Upper lobe of left lung (tissue), 6 donors: ENCODE measurements at places on chromosomes 2 and 18.

DNA sequence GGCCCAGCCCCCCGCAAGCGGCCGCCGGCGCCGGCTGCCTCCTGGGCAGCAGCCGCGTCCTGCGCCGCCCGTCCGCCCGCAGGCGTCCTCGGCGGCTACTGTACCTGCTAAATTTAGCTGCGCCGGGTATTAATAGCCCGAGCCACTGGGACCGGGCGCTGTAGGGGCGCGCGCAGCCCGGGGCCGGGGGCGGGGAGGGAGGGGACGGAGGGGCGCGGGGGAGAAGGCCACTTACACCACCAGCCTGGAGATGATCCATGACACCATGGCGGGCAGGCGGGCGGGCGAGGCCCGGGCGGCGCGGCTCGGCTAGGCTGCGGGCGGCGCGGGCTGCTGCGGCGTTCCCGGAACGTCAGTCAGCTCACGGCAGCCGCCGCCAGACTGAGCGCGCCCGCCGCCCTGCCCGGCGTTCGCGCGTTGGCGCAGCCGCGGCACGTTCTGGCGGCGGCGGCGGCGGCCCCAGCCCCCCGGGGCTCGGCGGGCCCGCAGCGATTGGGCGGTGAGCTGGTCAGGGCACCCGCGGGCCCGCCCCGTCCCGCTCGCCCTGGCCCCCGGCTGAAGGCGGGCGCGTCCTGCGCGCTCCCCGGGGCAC, at the start of gene REEP1:
Gene REEP1 (minus strand): TSS at position 383 of the 592 bp plus-strand sequence. CDS start 116 bp downstream, at position 267.
- peak; percentile 87 for DNase-seq

DNA sequence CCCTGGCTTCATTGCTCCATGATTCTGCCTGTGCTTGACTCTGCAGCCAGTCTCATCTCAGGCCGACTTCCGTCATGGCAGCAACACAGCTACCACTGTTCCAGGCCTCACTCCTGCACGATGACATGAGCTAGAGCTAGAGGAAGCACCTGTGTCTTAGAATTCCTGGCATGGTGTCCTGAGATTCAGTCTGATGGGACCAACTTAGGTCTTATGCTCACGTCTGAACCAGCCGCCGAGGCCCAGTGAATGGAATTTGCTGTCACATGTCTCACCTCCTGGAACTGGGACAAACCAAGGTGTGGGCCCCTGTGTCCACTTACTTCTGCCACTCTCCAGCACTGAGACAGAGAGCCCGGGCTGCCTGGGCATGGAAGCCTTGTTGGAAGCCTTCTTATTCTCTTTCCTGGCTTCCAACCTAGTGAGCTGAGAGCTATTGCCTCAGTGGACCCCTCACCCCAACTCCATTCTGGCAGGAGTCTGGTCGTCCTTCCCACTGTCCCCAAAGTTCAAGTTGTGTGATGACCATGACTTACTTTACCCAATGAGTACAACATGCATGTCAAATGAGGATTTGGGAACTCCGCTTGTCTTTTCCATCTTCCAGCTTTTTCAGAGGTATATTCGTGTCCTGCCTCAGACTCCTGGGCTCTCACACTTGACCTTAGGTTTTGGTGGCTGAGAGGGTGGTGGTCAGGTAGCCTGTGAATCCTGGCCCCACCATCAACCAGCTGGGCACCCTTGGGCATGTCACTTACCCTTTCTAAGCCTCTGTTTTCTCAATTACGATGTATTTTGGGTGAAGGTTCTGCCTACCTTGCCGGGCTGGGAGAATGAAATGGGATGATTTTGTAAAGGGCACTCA, 39.1 kb upstream of the HS6ST1 start:
- DNase-seq = peak; percentile 18

DNA sequence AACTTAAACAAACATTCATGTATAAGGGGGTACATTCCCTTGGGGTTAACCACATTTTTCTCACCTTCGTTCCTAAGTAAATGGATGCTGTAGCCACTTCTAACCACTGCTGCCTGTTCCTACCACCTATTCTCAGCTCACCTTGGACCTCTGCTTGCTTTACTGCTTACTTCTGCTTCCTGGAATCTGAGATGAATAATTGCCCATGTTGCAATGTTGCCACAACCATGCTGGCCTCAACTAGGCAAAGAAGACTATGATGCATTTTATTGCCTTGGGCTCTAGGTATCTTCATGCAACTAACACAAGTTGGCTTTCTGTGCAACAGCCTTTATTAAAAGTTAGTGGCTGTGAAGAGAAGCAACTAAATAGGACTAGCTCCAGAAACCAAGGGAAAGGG, 106.3 kb upstream of the TCF4 start:
- no peak for DNase-seq

DNA sequence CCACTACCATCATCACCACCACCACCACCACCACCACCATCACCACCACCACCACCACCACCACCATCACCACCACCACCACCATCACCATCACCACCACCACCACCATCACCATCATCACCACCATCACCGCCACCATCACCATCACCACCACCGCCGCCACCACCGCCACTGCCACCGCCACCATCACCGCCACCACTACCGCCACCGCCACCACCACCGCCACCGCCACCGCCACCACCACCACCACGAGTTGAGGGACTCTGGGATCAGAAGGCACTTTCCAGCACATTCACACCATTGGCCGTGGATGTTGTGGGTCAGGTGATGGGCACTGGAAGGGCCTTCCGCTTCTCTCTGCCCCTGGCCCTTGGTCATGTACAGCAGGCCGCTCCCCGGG, 48.8 kb downstream of the ODC1 start:
- DNase-seq = no peak

GRCh38 chr2:217976301-217976700, 26.5 kb downstream of the TNS1 start:
- no peak for DNase-seq

- DNase-seq = no peak
Observed at GRCh38 chr2:30732376-30732775, 74.9 kb downstream of the CAPN13 start.

DNA sequence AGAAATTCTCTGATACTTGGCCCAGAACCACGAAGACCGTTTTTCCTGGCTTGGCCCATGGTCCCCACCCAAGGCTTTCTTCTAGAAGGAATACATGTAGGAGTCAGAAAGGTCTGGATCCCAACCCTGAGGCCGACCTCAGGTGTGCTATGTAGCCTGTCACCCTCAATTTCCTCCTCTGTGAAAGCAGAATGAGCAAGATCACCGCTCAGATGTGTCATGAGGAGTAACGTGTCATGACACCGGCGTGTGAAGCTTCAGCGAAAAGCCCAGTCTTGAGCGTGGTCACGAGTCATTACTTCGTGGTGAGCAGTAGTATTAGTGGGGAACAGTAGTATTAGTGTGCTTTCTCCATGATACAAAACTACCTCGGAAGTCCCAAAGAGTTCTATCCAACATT, 103.4 kb downstream of the ALPK2 start:
- DNase-seq = no peak

DNA sequence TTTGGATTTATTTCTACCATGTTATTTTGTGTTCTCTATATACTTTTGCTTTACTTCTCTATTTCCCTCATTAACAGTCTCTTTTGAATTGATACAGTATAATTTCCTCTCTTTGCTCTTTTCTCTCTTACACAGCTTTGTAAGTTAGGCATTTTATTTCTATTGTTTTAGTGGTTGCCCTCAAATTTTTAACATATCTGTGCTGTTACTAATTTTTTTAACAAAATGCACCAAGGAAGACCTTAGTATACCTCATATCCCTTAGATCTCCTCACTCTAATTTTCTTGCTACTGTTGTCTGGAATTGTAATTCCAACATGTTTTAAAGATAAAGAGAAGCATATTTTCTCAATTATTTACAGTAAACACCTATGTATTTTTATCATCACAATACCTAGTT, 416.8 kb upstream of the SLC14A2 start:
- DNase-seq = no peak

DNA sequence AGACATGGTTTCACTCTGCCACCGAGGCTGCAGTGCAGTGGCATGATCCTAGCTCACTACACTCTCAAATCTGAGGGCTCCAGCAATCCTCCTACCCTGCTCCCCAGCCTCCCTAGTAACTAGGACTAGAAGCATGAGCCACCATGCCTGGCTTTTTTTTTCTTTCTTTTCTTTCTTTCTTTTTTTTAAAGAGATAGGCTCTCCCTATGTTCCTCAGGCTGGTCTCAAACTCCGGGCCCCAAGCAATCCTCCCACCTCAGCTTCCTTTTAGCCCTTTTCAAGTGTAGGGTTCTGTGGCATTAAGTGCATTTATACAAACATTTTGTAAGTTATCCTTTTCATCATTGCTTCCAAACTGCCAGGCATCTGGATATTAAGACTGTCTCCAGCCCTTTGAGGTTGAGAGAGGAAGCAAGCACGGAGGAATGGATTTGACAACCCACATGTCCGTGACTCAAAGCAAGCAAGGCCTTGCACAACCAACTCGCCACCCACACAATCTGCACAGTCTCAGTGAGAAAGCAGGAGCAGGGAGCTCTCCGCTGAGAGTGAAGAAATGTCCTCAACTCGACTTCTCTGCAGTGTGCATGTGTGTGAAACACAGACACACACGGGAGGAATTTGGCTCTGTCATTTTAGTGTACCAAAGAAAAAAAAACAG, 65.6 kb downstream of the ATP8B1 start:
- DNase-seq = peak; percentile 89

GRCh38 chr2:127423478-127423843, 5.2 kb downstream of the PROC start:
- DNase-seq = peak; percentile 85

DNA sequence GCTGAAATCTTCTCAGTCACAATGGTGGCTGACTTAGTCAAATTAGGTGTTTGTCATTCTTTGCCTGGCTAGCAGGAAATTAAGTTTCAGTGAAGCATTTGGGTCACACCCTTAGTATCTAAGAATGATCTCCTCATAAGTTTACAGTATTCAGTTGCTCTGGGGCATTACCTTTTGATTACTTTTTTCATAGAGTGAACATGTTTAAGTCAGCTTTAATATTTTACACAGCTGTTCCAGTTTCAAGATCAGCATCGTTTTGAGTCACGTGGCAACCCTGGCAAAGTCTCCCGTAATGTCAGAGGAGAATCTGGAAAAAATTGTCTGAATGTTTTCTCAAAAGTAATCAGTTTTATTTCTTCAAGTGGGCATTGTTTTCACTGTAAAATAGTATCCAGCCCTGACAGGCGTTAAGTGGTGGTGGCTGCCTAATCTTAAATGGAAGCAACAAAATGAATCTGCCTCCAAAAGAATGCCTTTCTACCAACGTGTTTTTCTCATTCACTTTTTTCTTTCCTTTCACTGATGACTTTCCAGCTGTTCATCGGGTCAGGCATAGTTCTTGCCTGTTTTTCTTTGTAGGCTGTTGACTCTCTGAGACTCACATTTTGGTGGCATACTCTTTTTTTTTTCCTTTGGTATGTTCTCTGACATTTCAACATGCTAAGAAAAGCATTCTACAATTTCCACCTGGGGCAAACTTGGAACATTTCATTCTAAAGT, 319.6 kb upstream of the TCF4 start:
- DNase-seq = no peak

- DNase-seq = no peak
Observed at GRCh38 chr2:207328944-207329386, 163.2 kb upstream of the KLF7 start.

DNA sequence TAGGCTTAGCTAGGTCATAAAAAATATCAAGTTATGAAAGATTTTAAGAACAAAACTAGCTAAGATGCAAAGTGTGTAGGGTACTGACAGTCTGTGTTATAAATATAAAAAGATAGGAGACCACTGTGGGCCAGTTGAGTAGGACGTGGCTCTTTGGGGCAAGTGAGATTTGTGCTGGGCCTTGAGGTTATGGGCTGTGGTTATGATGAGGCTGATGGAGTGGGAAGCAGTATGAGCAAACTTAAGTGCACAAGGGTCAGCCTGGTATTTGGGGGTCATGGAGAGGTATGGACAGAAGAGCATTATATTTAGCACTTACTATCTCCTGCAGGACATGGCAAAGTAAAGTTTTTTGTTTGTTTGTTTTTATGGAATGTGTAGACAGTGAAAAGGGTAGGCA, 70.1 kb downstream of the SETBP1 start:
- no peak for DNase-seq

- no peak for DNase-seq
Observed at GRCh38 chr2:205650450-205650849, 31.9 kb upstream of the NRP2 start.

GRCh38 chr2:185147361-185147760, 549.0 kb downstream of the ZNF804A start:
- DNase-seq = no peak

GRCh38 chr2:10256515-10257031, 46.1 kb upstream of the HPCAL1 start:
- DNase-seq = no peak

DNA sequence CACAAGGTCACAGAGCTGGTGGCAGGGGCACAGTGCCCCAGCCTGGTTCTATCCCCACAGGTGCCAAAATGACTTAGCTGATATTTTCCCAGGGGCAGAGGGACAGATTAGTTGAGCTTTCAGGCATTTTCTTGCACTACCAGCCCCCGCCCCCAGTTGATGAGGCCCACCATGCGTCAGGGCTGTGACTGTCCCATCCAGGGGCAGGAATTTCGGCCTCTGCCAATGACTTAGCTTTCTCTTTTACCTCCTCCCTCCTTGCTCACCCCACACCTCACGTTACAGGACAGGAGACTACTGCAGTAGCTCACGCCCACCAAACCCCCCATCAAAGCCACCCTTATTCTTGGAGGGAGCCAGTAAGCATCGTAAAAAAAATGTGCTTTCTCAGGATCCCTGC, 31.5 kb downstream of the MRO start:
- no peak for DNase-seq

GRCh38 chr2:237182422-237183123, 96.9 kb downstream of the COPS8 start:
- DNase-seq = no peak

GRCh38 chr2:73031095-73031678, 40.3 kb downstream of the SFXN5 start:
- no peak for DNase-seq

GRCh38 chr2:68436270-68436669, 30.8 kb downstream of the FBXO48 start:
- no peak for DNase-seq

DNA sequence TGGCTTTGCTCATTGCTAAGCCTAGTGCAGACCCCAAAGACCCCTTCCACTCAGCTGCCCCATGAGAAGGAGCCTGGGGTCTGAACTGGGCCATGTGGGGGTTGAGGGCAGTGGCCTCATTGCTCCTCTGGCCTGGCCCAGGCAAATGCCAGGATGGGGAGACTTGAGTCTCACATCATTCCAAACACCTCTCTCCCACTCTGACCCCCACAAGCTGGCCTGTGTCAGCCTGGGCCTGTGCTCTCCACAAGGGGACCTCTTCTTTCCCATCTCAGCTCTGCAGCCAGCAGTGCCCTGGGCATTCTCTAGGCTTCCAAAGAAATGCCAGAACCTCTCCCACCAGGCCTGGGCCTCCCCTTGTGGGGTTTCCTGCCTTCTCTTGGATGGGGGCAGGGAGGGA, 45.8 kb upstream of the OTOF start:
- no peak for DNase-seq

- no peak for DNase-seq
Observed at GRCh38 chr2:152022090-152022489, 76.8 kb downstream of the CACNB4 start.
